Activated T-cell treated with anti-CD3 and anti-CD28 coated beads for 1 hour (primary cell): ENCODE measurements at places on chromosomes 7 and 10.
A peak's percentile ranks its signal among the peaks of the same experiment; 100 is the strongest.

DNA sequence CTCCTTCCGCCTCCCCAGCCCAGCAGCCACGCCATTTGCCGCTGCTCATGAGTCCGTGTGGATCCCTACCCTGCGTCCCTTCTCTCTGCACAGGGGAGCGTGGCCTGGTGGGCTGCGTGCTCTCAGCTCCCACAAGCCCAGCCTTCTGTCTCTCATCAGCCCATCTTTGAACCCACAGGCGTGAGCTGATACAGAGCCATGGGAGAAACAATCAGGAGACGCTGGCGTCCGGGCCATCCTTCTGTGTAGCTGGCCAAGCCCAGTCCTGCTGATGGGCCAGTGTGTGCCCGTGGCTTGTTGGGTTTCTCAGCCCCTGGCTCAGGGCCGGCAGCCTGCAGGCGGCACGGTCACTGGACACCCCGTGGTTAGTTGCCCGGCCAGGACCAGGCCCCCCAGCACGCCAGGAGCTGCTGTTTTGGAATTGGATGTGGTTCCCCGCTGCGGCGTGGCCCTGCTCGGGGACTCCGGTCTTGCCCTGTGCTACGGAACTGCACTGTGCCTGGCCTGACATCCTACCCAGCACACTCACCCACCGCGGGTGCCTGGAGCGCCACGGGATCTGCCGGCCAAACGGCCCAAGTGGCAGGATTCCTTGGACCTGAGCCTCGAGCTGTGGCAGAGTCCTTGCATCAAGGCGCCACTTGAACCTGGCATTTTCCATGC lies 88.9 kb downstream of the ELFN1 start:
- no peak for DNase-seq

DNA sequence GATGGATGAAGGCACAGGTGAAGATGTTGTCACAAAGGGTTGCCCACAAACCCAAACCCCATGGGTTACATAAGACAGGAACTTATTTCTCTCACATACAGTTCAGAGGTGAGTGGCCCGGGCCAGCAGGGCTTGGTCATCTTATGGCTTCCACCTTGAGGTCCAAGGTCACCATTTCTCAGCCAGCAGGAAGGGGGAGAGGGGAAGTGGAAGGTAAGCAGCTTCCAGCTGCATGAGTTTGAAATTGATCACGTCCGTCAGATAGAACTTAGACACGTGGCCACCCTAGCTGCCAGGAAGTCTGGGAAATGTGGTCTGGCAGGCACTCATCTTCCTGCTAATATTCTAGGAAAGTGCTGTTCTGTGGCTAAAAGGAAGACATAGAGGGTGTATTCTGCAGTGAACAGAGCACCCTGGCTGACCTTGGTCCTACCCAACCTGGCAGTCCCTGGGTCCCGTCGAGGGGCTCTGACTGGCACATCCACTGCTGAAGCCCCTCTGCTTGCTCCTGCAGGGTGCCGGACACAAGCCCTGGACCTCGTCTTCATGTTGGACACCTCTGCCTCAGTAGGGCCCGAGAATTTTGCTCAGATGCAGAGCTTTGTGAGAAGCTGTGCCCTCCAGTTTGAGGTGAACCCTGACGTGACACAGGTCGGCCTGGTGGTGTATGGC lies 49.5 kb downstream of the VWA2 start:
- no peak for DNase-seq

- no peak for DNase-seq
Observed at GRCh38 chr10:50554995-50555568, 68.7 kb downstream of the SGMS1 start.

DNA sequence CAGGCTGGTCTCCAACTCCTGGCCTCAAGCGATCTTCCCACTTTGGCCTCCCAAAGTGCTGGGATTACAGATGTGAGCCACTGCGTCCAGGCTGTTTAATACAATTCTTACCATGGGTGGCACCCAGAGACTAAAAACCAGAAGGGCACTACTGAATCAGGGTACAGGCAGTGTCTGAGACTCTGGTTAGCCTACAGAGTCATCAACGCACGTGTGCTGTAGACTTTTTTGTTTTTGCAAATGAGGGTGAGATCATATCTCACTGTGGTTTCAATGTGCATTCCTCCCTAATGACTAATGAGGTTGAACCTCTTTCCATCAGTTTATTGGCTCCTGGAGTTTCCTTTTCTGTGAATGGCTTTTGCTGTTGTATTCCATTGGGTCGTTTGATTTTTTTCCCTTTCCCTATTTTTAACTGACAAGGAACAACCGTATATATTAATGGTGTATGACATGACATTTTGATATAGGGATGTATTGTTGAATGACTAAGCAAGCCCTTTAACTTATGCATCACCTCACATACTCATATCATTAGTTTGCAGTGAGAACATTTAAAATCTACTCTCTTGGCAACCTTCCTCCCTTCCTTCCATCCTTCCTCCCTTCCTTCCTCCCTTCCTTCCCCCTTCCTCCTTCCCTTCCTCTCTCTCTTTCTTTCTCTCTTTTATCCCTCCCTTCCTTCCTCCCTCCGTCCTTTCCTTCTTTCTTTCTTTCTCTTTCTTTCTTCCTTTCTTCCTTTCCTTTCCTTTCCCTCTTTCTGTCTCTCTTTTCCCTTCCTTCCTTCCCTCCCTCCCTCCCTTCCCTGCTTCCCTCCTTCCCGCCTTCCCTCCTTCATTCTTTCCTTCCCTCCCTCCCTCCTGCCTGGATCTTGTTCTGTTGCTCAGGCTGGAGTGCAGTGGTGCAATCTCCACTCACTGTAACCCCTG lies 9.3 kb upstream of the TMEM270 start:
- no peak for DNase-seq

DNA sequence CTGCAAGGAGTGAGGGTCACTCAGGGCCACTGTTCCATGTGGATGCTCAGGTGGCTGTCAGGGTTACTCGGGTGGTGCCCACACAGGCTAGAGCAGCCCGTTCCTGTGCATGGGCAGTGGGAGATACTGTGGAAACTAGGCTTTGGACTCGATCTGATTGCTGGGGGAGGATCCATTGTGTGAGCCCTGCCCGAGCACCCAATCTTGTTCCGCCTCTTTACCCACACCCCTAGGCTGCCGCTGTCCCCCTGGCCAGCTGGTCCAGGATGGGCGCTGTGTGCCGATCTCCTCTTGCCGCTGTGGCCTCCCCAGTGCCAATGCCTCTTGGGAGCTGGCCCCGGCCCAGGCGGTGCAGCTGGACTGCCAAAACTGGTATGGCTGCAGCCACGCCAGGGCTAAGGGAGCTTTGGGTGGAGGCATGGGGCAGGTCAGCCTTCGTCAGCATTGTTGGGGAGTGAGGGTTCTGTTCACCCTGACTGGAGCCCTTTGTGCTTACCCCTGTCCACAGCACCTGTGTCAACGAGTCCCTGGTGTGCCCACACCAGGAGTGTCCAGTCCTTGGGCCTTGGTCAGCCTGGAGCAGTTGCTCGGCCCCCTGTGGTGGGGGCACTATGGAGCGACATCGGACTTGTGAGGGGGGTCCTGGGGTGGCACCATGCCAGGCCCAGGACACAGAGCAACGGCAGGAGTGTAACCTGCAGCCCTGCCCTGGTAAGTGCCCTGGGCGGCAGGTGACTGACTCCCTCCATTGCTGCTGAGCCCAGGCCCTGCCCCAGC lies 12.4 kb upstream of the ZNF862 start:
- no peak for DNase-seq

DNA sequence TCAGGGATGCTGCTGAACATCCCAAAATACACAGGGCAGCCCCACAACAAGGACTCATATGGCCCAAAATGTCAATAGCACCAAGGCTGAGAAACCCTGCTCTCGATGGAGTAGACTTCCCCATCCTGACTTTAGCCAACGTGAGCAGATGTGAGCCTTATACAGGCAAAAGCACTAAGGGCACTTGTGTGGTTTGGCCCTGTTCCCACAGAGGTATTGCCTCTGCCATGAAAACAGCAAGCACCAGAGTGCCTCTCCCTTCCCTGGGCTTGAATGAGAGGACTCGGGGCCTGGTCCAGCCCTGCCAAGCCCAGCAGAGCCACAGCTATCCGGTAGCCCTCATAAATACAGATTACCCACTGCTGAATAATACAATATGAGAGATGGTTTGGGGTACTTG lies 47.5 kb downstream of the ACSM6 start:
- no peak for DNase-seq

GRCh38 chr7:151925446-151926335 lies 30.6 kb upstream of the GALNTL5 start:
- DNase-seq: no peak

- DNase-seq: no peak
Observed at GRCh38 chr7:90931986-90932916, 332.0 kb upstream of the FZD1 start.

DNA sequence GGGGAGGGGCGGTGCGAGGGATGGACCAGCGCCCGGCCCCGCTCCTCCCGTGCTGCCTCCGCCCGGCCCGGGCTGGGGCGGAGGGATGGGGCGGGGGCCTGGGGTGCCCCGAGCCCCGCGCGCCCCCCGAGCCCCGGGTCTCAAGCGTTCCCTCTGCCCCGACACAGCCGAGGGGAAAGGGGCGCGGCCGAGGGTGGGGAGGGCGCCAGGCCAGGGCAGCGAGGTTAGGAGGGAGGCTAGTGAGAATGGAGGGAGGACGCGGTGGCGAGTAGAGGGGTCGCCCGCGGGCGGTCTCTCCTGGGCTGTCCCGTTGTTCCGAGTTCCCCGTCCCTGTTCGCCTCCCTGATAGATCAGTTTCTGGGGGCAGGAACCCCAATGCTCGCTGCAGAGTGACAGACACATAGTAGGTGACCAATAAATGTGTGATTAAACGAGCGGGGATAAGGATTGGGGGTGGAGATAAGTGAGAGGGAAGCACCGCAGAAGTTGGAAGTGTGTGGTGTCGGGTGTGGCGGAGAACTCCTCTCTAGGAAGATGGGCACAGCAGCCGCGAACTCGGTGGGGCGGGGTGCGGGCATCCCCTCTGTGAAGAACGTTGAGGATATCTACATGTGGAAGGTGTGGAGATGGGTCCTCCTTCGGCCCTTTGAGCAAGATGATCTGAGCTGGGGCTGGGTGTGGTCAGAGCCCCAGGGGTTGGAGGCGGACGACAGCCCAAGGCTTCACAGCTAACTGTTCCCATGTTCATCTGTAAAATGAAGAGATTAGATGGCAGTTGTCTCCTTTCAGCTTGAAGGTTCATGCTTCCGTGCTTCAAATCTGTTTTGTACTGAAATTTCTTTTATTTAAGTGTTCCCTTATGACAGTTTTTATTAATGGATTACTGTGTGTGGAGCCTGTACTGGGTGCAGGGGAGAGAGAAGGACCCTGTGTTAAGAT lies 580 bp downstream of the ZNF775 start:
- no peak for DNase-seq

DNA sequence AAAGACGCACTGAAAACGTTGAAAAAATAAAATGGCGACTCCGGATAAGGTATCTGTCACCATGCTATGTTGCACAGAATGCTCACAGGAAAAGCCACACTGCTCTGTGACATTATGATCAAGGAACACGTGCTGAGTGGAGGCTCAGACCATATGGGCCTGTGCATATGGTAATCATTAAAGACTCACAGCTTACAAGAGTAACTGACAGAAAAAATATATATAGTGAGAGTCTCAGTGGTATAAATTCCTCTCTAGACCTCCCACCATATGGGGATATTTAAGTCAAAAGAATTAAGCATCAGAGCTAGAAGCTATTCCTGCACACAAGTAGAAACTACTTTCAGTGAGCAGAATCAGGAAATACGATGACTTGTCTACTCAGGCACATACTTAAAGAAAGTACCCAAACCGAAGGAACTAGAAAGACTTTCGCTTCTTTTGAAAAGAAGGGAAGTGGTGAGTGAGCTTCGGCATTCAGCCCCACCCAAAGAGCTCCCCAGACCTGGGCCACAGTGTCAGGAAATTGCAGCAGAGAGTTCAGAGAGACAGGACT lies 65.1 kb upstream of the MPP7 start:
- peak; percentile 31 for DNase-seq

DNA sequence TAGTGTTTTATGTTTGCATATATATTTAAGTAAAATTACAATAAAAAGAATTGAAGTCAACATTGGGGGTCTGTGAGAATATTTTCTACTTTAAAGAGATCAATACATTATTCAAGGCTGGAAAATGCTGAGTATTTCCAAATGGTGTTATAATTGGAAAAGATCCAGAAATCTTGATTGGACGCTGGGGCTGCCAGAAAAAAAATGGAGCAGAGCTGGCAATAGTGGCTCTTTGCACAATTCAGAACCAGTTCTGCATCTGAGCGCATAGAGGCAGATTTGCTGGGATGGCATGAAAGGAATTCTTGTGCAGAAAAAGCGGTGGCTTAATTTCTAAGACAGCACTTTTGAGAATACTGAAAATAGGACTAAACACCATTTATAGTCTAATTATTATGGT lies 10.8 kb upstream of the VWC2 start:
- no peak for DNase-seq

DNA sequence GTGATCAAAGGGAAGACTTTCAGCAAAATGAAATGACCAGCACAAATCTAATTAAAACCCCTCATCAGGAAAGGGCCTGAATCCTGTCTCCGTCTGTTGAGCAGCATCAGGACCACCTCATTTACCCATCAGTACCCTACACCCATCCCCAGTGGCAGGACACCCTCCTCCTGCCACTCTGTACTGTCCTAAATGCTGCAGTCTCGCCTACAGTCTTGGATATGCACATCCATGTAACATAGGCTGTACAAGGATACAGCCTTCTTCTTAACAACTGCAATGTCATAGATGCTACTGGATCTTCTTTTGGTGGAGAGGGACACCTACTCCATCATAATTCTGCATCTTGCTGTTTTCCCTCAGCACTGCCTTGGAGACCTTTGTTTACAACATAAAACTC lies 140.3 kb upstream of the LANCL2 start:
- no peak for DNase-seq

DNA sequence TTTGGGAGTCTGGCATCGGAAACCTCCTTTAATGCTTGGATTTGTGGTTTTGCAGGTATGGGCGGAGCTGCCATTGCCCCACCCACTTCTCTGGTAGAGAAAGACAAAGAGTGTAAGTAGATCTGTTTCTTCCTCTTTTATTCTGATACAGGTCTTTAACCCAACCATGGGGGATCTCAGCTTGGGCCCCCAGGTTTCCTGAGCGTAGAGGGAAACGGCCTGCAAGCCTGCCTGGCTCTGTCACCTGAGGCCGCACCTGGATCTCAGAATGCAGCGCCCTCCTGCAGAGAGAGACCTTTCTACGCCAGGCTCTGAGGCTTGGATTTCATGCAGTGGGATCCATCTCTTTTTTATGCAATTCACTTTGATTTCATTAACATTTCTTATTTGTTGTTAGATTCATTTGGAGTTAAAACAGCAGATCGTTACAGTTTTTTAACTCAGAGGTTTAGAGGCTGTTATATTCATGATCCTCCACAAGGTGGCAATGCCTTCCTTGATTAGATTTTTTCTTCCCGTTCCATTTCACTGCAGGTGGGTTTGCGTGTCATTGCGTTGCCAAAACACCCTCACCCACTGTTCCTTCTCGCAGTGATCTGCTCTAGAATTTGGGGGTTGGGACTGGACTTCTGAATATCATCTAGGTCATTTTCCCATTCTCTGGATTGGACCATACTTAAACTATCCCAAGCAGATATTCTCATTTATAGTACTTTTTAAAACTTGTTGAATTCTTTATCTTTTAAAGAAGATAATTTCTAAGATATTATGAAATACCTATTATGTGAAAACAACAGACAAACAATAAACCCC lies 20.0 kb downstream of the RBM17 start:
- no peak for DNase-seq

- no peak for DNase-seq
Observed at GRCh38 chr10:126058507-126058906, 162.1 kb downstream of the FANK1 start.

- DNase-seq: no peak
Observed at GRCh38 chr7:125218076-125218475, 288.5 kb upstream of the POT1 start.
